Thyroid gland (tissue), 4 donors: ENCODE measurements at places on chromosomes 5 and 9. TPM values are rescaled to one million over a fixed set of nuclear protein-coding genes. Genes with fewer than 3 reads are reported as not detected.
A peak's percentile ranks its signal among the peaks of the same experiment; 100 is the strongest.

GRCh38 chr9:89564346-89564878 lies 40.4 kb upstream of the GADD45G start:
- DNase-seq: no peak
- no peak overlapping the region for H3K27ac ChIP-seq
- H3K27me3 ChIP-seq: no peaks in the 10 kb centered on the region
- H3K4me1 ChIP-seq: no peaks in the 10 kb centered on the region
- H3K4me3 ChIP-seq: no peak overlapping the region

GRCh38 chr5:150609843-150610584 lies 30.4 kb upstream of the SYNPO start:
- H3K4me3 ChIP-seq: no peak overlapping the region
- H3K27me3 ChIP-seq: no peaks in the 10 kb centered on the region
- peaks cover 8% of the 10 kb centered on the region for H3K4me1 ChIP-seq
- DNase-seq: peak; percentile 73

DNA sequence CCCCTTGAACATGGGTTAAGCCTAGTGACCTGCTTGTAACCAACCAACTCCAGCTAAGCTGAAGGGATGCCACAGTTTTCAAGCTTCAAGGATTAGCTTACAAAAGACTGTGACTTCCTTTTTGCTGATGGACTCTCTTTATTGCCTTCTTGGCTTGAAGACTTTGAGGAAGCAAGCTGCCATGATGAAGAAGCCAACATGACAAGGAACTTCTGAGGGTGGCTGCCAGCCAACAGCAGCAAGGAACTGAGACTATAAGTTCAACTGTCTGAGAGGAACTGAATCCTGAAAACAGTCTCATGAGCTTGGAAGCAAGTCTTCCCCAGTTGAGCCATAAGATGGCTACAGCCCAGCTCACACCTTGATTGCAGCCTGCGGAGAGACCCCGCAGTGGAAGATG lies 116.1 kb upstream of the TAF11L2 start:
- DNase-seq: no peak
- H3K27ac ChIP-seq: no peak overlapping the region
- no peaks in the 10 kb centered on the region for H3K4me1 ChIP-seq
- no peaks in the 10 kb centered on the region for H3K27me3 ChIP-seq

GRCh38 chr5:132799392-132799791 lies 13.7 kb upstream of the SOWAHA start:
- no peaks in the 10 kb centered on the region for H3K27me3 ChIP-seq
- H3K4me3 ChIP-seq: no peak overlapping the region
- H3K27ac ChIP-seq: no peak overlapping the region
- H3K4me1 ChIP-seq: no peaks in the 10 kb centered on the region
- DNase-seq: no peak

- no peak overlapping the region for H3K4me3 ChIP-seq
- peaks cover 10% of the 10 kb centered on the region for H3K4me1 ChIP-seq
- H3K36me3 ChIP-seq: no peaks in the 10 kb centered on the region
- peak overlapping the region; percentile 47 for H3K27ac ChIP-seq
- DNase-seq: peak; percentile 91
Observed at GRCh38 chr9:127608104-127608966, 3.7 kb upstream of the STXBP1 start.

DNA sequence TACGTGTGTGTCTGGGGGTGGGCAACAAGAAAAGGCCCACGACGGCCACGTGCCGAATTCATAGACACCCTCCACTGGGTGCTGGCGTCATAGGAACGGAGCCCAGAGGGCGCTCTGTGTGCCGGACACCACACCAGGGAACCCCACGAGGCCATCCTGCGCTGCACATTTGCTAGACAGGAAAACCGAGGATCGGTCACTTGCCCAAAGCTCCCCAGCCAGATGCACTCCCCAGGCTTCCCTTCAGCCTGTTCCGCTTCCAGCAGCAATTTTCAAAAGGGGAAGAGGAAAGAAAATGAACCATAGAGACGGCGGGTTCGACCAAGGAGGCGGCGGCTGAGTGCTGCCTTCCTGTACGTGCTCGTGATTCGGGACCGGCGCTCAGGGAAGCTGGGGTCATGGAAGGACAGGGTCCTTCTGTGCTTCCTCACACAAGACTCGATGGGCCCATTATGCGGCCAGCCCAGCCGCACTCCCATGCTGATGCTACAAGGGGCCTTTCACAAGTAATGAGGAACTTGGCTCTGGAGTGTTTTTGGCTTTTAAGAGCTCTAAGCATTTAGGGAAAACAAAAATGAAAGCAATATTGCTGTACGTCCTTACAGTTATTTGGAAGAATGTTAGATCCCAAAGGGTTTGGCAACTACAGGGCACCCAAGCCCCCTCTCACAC lies 124.6 kb upstream of the SARDH start:
- no peak overlapping the region for H3K4me3 ChIP-seq
- H3K27me3 ChIP-seq: no peaks in the 10 kb centered on the region
- H3K4me1 ChIP-seq: peaks cover 18% of the 10 kb centered on the region
- DNase-seq: no peak
- H3K36me3 ChIP-seq: no peaks in the 10 kb centered on the region

- no peak overlapping the region for H3K27ac ChIP-seq
- H3K27me3 ChIP-seq: no peaks in the 10 kb centered on the region
- no peak overlapping the region for H3K4me3 ChIP-seq
Observed at GRCh38 chr5:116457062-116457461, 117.6 kb downstream of the SEMA6A start.

DNA sequence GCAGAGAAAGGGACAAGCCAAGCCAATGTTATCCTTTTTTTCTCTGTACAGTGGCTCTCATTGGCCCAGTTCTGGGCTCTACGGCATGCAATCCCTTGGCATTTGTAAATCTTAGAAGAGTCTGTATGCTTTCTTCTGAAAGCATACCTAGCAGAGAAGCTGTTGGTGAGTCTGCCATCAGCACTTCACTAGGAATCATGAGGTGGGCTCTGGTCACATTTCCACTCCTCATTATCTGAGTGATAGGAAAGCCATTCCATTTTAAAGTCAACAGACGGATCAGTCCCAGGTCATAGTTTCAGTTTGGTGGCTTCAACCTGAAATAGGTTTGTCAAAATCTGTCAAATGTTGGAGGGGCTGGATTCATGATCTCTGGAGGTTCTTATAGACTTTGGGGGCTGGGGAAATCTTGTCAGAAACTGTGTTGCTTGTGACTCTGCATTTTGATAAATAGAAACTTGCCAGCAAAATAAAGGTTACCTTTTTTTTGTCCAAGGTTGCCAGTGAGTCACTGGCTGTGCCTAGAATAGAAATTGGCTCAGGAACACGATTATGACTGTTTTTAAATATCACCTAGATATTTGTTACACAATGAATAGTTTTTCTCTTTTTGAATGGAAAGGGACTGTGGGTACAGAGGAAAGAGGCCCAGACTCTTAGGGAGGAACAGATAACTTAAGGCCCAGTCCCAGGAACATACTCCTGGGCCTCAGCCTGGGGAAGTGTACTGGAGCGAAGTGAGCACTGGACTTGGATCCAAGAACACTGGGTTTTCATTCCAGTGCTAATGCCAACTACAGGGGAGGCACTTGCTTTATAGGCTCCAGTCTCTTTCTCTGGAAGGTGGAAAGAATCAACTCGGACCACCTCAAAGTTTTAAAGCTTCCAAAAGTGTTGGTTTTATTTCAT lies 183.1 kb downstream of the NMUR2 start:
- H3K4me1 ChIP-seq: no peaks in the 10 kb centered on the region
- no peak overlapping the region for H3K4me3 ChIP-seq
- H3K27me3 ChIP-seq: no peaks in the 10 kb centered on the region
- no peak for DNase-seq
- H3K27ac ChIP-seq: no peak overlapping the region

GRCh38 chr9:26773056-26773455 lies 119.5 kb downstream of the CAAP1 start:
- peak; percentile 37 for DNase-seq
- H3K27me3 ChIP-seq: no peaks in the 10 kb centered on the region
- H3K36me3 ChIP-seq: no peaks in the 10 kb centered on the region
- H3K4me1 ChIP-seq: peaks cover 5% of the 10 kb centered on the region
- H3K4me3 ChIP-seq: no peak overlapping the region
- peak overlapping the region; percentile 27 for H3K27ac ChIP-seq

DNA sequence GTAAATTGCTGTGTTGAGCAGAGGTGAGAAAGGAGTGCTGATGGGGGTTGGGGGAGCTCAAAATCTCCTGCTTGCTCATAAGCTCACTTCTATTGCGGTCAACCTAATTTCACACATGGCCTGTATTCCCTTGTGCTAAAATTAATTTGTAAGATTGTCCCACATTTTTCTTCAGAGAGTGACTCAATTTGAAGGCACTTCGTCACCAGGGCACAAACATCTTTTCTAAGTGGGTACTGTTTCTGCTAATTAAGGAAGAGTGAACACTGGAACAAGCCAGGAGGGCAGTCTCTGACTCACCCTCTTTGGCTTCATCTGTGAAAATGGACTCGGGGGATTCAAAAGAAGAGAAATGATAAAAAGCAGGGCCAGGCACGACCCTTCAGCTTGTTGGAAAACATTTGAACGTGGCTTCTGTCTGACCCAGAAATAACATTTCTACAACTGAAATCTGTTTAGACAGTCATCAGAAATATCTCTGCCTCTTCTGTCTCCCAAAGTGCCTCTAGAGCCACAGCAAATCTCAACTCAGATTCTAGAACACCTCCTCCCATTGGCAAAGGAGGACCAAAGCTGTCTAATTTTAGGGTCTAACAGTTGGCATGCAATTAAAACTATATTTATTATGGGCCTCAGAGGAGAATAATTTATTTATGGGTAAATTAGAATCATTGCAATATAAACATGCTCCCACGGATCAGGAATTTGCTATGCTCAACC lies 49.8 kb downstream of the FEM1C start:
- no peaks in the 10 kb centered on the region for H3K27me3 ChIP-seq
- no peaks in the 10 kb centered on the region for H3K4me1 ChIP-seq
- H3K36me3 ChIP-seq: no peaks in the 10 kb centered on the region
- no peak overlapping the region for H3K4me3 ChIP-seq

DNA sequence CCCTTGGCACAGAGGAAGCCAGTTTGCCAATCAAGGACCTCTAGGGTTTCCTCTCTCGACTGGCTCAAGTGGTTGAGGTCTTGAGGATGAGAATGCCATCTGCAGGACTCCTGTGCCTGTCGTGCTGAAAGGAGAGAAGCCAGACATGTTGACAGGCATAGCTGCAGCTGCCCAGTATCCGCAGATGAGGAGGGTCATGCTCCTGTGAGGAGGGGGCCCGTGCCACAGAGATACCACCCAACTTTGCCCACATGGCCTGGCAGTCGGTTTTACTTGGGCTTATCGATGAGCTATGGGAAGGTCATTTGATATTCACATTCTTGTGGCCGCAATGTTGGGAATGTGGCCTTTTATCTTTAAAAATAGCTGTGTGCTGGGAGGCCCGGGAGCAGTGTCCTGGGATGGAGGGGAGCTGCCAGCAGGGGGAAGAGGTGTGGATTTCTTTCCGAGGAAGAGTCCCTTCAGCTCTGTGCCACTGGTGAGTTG lies 17.4 kb downstream of the FRMPD1 start:
- no peak overlapping the region for H3K4me3 ChIP-seq
- H3K36me3 ChIP-seq: no peaks in the 10 kb centered on the region
- H3K27ac ChIP-seq: no peak overlapping the region
- H3K27me3 ChIP-seq: no peaks in the 10 kb centered on the region
- no peaks in the 10 kb centered on the region for H3K4me1 ChIP-seq
- no peak for DNase-seq

DNA sequence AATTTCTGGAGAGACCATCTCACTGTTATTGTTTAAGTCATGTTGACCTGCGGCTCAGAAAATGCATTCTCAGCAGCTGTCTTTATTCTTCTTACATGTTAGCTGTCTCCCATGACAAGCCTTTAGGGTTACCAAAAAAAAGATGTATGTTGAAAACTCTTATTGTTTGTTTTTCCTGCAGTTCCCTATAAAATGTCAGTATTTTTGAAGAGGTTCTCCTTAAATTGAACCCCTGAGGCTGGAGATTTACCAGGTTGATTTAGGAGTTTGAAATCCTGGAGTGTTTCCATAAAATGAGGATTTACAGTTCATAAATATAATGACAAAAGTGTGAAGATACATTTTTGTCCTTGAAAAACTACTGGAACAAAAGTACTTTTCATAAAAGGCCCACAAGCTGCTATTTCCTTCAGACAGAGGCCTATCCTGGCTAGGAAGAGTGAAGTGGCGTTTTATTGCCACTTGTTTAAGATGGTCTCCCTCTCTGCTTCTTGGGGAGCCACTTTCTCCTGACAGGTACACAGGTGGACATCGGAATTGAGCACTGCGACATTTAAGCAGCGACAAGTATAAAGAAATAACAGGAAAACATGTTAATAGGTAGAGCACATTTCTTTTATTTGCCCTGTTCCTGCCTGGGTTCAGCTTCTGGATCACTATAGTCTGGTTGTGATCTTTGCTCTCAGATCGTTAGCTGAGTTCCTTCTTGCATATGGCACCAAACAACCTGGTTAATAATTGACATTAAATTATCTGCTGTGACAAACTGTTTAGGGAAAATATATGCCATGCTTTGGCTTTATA lies 344.8 kb upstream of the RPS23 start:
- no peak for DNase-seq
- no peak overlapping the region for H3K4me3 ChIP-seq
- no peaks in the 10 kb centered on the region for H3K36me3 ChIP-seq

DNA sequence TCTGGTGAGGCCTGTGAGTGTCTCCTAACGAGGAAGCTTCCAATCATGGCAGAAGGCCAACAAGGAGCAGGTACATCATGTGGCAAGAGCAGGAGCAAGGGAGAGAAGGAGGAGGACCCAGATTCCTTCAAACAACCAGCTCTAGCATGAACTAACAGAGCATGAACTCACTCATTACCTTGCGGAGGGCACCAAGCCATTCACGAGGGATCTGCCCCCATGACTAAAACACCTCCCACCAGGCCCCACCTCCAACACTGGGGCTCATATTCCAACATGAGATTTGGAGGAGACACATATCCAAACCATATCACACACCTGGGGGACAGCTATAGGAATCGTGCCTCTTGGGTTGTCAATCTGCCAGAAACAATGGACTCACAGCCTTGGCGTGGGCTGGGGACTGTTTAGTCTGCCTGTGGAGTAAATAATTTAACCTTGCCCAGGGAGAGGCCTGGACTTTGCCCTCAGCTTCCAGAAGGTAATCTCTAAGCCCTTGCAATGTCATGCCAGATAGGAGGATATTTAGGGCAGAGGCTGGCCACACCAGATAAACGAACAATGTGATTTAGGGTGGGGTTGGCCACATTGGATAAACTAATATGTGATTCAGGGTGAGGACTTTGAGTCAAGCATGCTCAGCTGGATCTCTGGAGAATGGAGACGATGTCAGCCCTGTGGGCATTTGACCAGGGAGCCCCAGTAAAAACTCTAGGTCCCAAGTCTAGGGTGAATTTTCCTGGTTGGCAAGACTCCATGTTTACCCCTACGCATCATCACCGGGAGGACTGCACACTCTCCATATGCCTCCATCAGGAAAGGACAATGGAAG lies 13.6 kb upstream of the VDAC1 start:
- no peaks in the 10 kb centered on the region for H3K36me3 ChIP-seq
- no peak overlapping the region for H3K4me3 ChIP-seq
- no peak overlapping the region for H3K27ac ChIP-seq
- H3K27me3 ChIP-seq: no peaks in the 10 kb centered on the region
- DNase-seq: no peak

Gene AFAP1L1
- total RNA-seq: 31.2 TPM

Gene ADAMTSL1
- total RNA-seq: 5.3 TPM

Gene GARNL3
- 22.8 TPM for total RNA-seq
